ENCODE measurements at places on chromosomes 3 and 15.
A peak's percentile ranks its signal among the peaks of the same experiment; 100 is the strongest.

- no peak for DNase-seq
These were observed 147.4 kb downstream of the DUT start for GRCh38 chr15:48478581-48478980.

- no peak for DNase-seq
These were observed 2.7 kb downstream of the UQCC5 start for GRCh38 chr3:52539010-52539653.

- no peak for DNase-seq
These were observed 182.2 kb downstream of the FNDC3B start for GRCh38 chr3:172221547-172221946.

GRCh38 chr3:72951259-72951722, 45.3 kb upstream of the PPP4R2 start:
- DNase-seq, result no peak

DNA sequence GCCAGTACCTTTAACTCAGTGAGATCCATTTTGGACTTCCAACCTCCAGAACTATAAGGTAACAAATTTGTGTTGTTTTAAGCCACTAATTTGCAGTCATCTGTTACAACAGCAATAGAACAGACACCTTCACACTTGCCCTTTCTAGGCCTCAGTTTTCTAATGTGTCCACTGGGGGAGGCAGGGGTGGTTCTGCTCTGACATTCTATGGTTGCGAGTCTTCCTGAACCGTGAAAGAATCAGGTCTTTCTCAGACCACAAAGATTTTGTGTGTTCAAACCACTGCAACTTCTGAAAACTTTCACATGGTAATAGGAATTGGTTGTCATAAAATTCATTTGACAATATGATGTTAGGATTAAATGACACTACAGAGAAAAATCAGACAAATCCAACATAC, 26.8 kb upstream of the CSTA start:
- DNase-seq, result no peak

DNA sequence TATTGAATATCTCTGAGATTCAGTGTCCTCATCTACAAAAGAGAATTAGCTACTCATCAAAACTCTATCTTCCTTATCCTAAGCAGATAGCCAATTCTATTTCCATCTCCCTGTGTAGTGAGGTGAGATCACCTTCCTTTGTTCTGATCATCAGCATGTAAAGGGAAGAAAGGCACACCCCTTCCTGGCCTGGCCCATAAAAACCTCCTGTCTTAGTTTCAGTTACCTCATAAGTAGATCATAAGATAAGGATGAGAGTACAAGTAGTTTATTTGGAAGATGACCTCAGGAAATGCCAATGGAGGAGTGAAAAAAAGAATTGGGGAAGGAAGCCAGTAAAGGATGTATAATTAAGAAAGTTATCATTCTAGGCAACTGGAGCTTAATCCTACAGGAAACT, 114.5 kb upstream of the GADL1 start:
- no peak for DNase-seq

GRCh38 chr3:48222616-48223513, at the start of gene CAMP:
Gene CAMP, plus strand, starts transcription at chr3:48223495. Its CDS starts 17 bp downstream, at chr3:48223512.
- peak; percentile 51 for DNase-seq

GRCh38 chr3:71495708-71496472, 87.6 kb downstream of the FOXP1 start:
- no peak for DNase-seq

DNA sequence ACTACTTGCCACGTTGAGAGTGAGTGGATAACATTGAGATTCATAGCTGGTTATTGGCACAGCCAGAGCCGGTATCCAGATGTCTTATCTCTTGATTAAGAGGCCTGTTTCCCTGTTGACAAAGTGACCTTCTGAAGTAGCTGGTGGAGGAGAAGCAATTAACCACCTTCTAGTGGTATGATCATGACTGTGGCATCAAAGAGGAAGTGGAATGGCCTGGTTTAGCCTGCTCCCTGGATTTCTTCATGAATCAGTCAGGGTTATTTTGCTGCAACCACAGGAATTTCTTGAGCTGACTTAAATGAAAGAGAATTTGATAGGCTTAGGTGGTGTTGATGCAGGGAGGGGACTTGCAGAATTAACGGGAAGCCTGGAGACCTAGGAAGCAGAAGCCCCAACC, 398.3 kb downstream of the MFSD1 start:
- no peak for DNase-seq

DNA sequence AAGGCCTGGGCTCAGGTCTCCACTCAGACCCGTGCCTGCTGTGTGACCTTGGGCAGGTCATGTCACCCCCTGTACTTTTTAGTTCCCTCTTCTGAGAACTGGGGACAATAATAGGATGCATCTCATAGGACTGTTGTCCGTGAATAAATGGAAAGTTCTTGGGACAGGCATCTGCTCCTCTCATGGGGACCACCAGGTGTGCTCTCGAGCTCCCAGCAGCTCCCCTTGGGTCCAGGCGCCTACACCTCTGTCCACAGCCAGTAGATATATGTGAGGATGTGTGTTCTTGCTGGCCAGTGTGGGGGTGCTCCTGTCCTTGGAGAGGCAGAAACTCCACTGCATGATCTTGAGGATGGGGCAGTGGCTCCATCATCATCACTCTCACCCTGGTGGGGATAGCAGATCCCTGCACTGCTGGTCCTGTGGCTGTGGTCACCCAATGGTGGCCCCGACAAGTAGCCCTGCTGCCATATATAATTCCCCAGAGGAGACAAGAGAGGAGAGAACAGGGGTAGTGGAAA, 257.6 kb upstream of the TLE3 start:
- no peak for DNase-seq

DNA sequence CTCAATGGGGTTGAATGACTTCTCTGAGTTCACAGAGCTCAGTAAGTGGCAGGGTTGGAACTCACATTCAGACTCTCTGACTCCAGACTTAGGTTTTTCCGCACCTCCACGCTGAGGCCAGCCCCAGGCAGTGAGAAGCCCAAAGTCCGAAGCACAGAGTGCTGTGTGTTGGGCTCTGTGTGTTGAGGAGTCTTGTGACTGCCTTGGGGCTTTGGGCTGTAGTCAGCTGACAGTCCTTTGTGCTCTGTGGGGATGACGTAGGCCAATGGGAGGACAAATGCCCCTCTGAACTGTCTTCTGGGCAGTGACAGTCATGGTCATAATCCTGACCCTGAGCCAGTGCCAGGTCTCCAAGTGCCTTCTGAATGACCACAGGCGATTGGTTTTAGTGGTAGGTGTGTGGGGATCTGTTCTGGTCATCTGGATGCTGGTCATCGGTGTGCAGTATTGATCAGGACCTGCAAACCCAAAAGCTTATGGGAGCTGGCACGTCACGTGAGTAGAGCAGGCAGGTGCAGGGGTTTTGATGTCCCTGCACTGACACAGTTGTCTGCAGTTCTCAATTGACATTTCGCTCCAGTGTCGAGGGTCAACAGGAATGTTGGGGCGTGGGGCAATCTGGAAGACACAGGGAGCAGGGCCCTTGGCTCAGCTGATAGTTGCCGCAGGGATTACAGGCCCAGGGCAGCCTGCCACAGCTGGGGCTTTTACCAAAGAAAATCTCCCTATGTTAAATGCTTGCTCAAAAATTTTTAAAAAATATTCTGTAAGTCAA, 45.3 kb downstream of the CAPN3 start:
- DNase-seq, result no peak

GRCh38 chr3:43032646-43033628, 53.8 kb downstream of the GASK1A start:
- no peak for DNase-seq

GRCh38 chr3:181533811-181534210, 177.9 kb upstream of the SOX2 start:
- DNase-seq, result no peak

GRCh38 chr3:128523591-128523990, 30.6 kb upstream of the GATA2 start:
- DNase-seq, result no peak

DNA sequence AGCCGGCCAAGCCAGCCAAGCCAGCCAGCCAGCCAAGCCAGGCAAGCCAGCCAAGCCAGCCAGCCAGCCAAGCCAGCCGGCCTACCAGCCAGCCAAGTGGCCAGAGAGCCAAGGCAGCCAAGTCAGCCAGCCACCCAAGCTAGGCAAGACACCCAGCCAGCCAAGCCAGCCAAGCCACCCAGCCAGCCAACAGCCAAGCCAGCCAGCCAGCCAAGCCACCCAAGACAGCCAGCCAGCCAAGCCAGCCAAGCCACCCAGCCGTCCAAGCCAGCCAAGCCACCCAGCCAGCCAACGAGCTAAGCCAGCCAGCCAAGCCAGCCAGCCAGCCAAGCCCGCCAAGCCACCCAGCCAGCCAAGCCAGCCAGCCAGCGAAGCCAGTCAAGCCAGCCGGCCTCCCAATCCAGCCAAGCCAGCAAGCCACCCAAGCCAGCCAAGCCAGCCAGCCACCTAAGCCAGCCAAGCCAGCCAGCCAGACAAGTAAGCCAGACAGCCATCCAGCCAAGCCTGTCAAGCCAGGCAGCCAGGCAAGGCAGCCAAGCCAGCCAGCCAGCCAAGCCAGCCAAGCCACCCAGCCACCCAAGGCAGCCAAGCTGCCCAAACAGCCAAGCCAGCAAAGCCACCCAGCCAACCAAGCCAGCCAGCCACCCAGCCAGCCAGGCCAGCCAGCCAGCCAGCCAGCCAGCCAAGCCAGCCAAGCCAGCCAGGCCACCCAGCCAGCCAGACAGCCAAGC, 200.5 kb downstream of the GOLGA6L6 start:
- peak; percentile 59 for DNase-seq

GRCh38 chr3:196590279-196590678, 21.8 kb downstream of the FBXO45 start:
- no peak for DNase-seq

GRCh38 chr15:25375557-25375956, 63.3 kb downstream of the UBE3A start:
- DNase-seq, result no peak

DNA sequence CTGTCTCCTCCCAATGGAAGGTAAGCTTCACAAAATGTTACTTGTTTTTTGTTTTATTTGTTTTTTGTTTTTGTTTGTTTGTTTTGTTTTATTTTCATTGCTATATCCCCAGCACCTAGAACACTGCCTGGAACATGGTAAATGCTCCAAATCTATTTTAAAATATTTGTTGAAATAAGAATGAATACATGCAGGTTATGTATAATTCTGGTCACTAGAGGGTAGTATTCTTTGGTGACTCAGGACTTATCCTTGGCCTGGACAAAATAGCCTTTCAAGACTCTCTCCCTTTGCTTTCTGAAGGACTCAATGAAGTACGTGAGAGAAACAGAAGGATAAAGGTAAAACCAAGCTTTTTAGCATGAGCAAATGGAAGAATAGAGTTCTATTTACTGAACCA, 46.9 kb upstream of the PPP2R3A start:
- DNase-seq, result no peak

DNA sequence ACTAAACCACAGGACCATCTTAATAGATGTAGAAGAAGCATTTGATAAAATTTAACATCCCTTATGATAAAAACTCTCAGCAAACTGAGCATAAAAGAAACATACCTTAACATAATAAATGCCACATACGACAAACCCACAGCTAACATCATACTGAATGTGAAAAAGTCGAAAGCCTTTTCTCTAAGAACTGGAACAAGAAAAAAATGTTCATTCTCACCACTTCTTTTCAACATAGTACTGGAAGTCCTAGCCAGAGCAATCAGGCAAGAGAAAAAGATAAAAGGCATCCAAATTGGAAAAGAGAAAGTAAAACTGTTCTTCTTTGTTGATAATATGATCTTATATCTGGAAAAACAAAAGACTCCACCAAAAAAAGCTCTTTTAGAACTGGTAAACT, 134.2 kb downstream of the RPL22L1 start:
- DNase-seq, result no peak

- no peak for DNase-seq
These were observed 49.5 kb downstream of the TLNRD1 start for GRCh38 chr15:81050259-81050658.

DNA sequence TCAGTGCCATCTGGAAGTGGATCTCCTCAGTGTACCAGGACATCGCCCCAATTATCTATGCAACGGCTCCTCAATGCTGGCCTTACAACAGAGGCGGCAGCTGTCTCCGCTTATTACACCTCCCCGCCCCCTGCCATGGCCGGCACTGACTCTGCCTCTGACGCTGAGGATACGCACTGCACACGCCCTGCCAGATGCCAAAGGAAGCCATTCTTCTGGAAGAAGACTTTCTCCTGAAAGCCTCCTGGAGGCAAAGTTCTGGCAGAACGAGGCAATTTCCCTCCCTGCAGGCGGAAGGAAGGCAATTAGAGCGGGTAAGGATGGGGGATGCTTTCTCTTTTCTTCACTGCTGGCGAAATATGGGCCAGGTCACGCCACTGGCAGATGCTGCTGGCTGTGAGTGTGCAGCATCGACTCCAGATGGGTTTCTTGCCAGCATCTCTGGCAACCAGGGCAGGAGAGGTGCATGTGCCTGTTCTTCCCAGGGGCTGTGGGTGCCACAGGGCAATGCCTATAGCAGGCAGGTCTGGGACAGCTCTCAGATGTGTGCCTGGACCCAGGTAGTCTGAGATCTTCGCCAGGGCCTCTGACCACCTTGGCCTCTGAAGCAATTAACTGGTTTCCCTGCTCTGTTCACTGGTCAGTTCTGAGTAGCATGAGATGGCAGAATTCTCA, 62.2 kb upstream of the MRPS22 start:
- DNase-seq, result no peak

- no peak for DNase-seq
These were observed 43.1 kb downstream of the DAPK2 start for GRCh38 chr15:64003182-64003581.

- no peak for DNase-seq
These were observed 19.8 kb downstream of the DGKG start for GRCh38 chr3:186342197-186342596.

DNA sequence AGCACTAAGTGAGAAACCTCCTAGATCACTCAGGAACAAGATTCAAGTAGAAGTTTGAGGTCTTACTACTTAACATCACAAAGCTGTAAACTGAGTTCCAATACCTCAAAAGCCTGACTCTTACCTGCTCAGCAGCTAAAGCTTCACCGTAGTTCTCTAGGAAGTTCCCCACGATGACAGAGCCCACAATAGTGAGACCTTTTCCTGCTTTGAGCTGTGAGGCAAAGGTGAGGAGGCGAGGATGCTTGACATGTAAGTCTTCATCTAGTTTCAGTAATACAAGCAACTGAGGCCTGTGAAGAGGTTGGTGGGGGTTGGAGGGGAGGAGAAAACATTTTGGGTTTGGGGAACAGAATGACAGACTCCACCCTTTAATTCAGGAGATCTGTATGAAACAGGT, 15.7 kb downstream of the EMC4 start:
- DNase-seq, result no peak

DNA sequence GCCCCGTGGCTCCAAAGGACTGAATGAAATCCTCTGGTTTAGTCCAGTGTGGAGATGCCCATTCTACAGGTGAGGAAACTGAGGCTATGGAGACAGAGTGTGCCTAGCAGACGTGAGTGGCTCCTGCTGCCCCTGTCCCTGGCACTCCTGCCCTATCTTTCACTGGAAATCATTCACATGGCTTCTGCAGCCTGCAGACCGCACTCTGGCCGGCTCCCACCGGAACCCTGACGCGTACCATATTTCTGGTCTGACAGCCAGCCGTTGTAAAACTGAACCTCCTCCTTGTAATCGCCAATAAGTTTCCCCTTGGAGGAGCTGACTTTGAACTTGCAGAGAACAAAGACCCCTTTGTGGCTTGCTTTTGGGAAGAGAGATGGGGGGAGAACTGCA, 136.5 kb downstream of the CHSY1 start:
- no peak for DNase-seq

- no peak for DNase-seq
These were observed 131.3 kb upstream of the PRR20G start for GRCh38 chr3:127419182-127419581.

All from prostate gland (tissue), 2 donors.